ENCODE measurements at places on chromosomes 5 and 9.

GRCh38 chr9:87694236-87694755 is 31.6 kb upstream of the CTSL start:
- no peak for DNase-seq

- DNase-seq, result no peak
Measured at GRCh38 chr5:125863579-125863978, 559.6 kb upstream of the GRAMD2B start.

DNA sequence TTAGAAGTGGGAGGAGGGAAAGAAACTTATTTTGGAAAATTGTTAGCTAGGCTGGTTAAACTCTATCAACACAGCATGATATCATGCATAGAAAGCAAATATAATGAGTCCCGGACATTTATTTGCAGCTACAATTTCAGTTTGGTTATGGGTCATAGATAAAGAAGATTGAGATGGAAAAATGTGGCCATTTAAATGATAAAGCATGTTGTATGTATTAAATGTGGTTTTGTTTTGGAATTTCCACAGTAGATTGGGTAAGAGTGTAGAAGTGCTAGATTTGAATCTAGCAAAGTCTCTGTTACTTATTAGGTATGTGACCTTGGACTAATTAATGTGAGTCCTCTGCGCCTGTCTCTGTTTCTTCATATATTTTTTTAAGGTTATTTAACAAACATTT is 217.4 kb downstream of the KDM4C start:
- DNase-seq, result no peak

GRCh38 chr9:96604004-96604319 is 15.7 kb downstream of the CDC14B start:
- no peak for DNase-seq

GRCh38 chr5:28766565-28767158 is 1728.3 kb upstream of the CDH9 start:
- DNase-seq, result no peak

GRCh38 chr5:61575103-61575502 is 243.0 kb downstream of the ZSWIM6 start:
- DNase-seq, result no peak

DNA sequence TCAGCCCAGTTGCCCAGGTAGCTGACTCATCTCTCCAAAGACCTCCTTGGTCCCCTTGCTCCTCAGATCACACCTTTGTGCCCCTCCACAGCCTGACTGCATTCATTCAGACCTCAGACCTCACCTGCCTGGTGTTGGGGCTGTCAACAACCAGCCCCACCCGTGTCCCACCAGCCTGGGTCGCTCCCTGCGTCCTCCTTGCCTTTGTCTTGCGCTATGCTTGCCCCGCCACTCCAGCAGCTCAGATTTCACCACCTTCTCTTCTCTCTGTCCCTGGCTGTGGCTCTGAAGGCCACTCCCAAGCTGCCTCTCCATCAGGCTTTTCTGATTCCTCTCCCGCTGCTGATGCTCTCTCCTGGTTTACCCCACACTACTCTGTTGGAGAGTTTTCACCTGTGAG is 103.5 kb downstream of the MVB12B start:
- no peak for DNase-seq

DNA sequence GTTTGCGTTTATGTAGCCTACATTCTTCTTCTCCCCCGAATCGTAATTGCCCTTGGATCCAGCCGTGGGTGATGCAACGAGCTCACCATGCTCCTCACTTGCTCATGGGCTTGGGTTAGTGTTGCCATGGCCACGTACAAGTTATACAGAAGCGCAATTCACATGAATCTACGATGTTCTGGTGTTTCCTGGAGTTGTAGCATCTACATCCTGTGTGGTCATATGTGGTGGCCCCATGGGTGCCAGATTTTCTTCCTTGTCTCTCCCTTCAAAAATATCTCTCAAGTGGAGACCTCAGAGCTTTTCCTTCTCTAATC is 115.3 kb downstream of the TLE4 start:
- DNase-seq, result no peak

GRCh38 chr5:40221255-40221654 is 458.5 kb upstream of the PTGER4 start:
- DNase-seq, result no peak

- no peak for DNase-seq
Measured at GRCh38 chr5:148791334-148791667, 35.1 kb upstream of the ADRB2 start.

GRCh38 chr5:88195636-88196035 is 73.0 kb downstream of the TMEM161B start:
- DNase-seq, result no peak

GRCh38 chr9:100216178-100216787 is 117.2 kb downstream of the INVS start:
- peak; percentile 42 for DNase-seq

DNA sequence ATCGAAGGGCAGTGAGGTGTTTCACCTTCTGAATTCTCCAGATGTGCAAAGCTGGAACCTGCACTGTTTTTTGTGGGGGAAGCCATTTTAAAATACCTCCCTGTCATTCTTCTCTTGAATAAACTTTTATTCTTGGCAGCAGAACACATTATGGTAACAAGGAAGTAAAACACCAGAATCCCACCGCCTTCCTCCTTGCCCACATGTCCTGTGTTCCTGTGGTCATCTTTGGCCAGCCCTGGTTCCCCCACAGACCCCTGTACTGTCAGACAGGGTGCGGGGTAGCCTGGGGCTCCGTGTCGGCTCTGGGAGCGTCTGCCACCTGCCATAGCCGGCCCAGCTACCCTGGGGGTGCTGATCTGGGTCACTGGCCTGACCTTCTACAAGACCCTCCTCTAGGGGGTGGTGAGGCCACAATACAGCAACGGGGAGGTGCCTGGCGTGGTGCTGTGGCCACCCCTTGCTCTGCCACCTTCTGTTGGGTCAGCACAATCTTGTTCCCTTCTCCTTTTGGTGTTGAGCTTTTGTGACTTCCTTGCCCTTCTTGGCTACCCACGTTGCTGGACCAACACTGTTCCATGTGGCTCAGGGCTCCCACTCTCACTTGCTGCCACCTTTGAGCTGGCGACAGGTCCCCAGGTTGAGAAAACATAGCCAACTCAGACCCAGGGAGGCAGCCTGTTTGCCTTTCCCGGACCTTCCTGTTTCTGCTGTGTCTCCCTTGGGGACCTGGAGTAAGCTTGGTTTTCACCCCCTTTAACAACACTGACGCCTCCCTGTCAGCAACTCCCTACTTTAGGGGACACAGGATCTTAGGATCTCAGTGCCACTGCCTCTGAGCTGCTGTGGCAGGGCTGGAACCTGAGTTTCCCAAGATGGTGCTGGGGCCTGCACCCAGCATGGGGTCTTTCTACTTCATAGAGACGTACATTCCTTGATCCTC is 4.8 kb downstream of the WNK2 start:
- DNase-seq, result no peak

DNA sequence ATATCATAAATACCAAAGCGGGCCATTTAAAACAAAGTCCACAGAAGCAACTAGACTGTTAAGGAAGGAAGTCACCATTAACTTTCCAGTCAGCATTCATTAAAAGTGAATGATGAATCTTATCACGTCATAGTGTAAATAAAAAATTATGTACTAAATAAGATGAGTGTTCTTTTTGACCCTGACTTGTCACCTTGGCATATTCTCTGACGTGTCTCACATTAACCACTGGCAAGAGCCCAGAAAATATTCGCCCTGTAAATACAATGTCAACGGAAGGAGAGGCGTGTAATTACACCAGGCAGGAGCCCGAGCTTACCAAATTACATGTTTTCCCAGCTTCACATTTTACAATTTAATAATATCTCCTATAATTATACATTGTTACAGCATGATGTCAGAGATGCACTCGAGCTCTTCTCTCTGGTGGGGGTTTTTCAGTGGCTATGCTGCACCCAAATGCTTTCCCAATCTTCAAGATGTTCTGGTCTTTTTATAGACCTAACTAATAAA is 29.3 kb upstream of the UBE2QL1 start:
- no peak for DNase-seq

GRCh38 chr5:13859270-13860065 is 85.0 kb downstream of the DNAH5 start:
- DNase-seq, result no peak

GRCh38 chr9:108551030-108551841 is 304.6 kb downstream of the ACTL7B start:
- no peak for DNase-seq

- no peak for DNase-seq
Measured at GRCh38 chr5:59360130-59360555, 533.4 kb downstream of the PDE4D start.

- DNase-seq, result no peak
Measured at GRCh38 chr9:123074628-123075027, 41.2 kb downstream of the GPR21 start.

- DNase-seq, result no peak
Measured at GRCh38 chr5:77784735-77785134, 8.6 kb upstream of the TBCA start.

DNA sequence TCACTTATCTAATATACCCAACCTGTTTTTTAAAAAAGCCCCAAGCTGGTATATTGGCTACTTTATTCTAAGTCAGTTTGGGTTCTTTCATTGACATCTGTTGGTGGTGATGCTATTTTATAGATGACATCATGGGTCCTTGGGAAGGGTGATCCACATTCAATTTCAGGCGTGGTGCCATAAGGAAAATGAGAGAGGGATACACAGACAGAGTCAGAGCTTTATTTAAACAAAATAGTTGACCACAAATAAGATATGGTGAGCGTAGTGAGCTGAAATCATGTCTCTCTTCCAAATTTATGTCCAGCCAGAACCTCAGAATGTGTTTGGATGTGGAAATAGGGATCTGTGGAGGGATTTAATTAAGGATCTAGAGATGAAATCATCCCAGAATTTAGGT is 302.4 kb downstream of the MAT2B start:
- no peak for DNase-seq

- no peak for DNase-seq
Measured at GRCh38 chr9:93059011-93059714, 662 bp downstream of the SUSD3 start.

DNA sequence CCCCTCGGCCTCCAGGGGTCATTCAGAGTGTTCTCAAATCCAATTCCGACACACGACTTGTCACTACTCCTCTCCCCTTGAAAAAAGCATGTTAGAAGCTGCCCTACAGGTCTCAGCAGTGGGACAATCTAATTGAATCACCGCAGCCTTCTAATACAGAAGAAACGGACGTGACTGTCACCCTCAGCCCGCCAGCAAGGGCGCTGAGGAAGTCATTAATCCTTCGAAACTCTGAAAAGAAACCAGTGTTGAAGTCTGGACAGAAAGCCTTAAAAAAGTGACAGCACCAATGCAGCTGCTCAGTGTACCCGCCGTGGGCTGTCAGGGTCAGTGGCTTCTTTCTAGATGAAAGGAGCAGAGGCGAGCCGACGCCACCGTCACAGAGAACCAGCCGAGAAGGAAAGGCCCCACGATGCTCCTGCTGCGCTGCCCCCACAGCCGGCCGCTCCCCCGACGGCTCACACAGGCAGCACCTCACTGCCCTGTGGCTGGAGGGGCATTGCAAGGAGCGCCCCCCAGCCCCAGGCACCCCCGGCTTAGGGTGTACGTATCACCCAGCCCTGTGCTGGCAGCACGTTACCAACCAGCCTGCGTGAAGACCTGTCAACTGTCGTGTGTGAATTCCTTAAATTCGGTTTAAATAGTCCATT is 5.7 kb downstream of the BRD3OS start:
- DNase-seq, result no peak

DNA sequence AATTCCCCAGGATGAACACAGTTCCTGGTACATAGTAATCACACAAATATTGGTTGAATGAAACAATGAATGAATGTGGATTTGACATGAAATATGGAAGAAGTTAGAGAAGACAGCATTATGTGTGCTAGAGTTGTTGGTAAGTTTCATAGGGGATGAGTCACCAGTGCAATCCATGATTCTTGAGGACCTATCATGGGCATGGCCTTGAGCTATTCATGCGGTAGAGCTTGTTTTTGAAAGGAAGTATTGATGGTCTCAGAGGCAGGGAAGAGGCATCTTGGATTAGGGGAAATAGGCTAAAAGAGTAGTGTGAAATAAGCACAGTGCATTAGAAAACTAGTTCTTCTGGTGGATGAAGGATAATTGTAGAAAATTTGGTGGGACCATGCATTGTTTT is 22.1 kb downstream of the SPATA31D1 start:
- DNase-seq, result no peak

GRCh38 chr9:125745682-125746016 is 1.5 kb upstream of the PBX3 start:
- no peak for DNase-seq

DNA sequence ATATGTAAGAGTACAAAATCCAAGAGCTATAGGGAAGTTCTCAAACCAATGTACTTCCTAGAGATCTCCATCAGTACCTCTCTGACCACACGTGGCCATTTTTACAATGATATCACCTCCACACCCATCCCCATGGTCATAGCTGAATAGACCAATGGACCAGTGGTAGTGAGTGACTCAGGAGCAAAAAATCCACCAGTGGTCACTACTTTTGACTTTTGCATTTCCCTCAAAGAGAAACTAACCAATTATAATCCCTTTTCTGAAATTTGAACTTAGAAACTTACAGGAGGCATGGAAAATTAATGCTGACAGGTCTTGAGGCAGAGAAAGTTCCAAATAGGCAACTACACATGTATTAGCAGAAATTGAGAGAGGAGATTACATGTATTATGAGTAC is 238.4 kb downstream of the TRPM3 start:
- no peak for DNase-seq

DNA sequence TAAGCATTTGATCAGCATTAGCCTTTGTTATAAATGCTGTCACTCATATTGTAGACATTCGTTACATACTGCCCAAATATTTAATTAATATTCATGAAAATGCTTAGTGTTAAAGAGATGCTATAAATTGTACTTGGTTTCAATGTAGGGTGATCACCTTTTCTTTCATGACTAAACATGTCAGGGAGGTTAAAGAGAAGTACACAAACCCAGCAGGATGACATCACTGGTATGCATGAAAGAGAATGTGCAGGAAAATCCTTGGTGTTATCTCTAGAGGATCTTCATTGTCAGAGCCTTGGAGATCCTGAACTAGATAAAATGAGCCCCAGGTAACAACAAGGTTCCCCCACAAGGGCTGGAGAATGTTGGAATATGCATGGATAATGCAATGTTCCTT is 33.0 kb upstream of the SV2C start:
- DNase-seq, result no peak

All from activated CD4-positive, alpha-beta T cell treated with anti-CD3 and anti-CD28 coated beads, Interleukin-2, amount 50 U/mL, for 24 hours (primary cell).